ENCODE measurements at places on chromosomes 12 and 14.

GRCh38 chr14:69605738-69606137, 5.7 kb upstream of the SUSD6 start:
- peak; percentile 48 for DNase-seq

- DNase-seq: no peak
These were observed 29.5 kb upstream of the EVL start for GRCh38 chr14:100035700-100036099.

GRCh38 chr12:19739195-19739776, 300.0 kb downstream of the AEBP2 start:
- DNase-seq: no peak

DNA sequence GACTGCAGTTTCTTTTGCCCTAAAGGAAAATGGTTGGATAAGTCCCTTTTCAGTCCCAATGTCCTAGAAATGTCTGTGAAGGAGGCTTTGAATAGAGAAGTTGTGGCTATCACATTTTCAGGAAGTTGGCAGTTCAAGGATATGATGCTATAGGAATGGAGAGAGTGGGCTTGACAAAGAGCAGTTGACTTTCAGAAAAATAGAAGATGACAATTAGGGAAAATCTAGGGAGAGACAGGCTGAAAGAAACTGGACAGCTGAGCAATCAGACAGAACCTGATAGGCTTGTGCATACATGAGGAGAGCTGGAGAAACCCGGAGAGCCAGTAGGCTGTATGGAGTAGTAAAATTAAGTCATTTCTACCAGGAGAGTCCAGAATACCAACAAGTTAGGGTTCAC, 50.5 kb downstream of the LMNTD1 start:
- no peak for DNase-seq

DNA sequence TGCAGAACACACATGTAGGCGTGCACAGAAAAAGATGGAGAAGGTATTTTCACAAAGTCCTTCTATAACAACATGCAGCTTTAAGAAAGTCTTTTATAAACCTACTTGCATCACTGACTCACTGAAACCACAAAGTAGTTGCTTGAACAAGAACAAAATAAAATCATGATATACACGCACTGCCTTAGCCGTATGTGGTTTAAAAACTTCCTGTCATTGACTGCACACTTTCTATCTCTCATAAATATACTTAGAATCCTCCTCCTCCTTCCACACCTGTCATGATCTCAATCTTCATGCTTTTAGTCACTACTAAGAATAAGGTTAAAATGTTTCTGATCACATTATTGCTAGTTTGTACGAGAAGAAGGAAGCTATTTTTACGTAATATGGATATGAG, 31.8 kb upstream of the RAD51AP1 start:
- DNase-seq: no peak

DNA sequence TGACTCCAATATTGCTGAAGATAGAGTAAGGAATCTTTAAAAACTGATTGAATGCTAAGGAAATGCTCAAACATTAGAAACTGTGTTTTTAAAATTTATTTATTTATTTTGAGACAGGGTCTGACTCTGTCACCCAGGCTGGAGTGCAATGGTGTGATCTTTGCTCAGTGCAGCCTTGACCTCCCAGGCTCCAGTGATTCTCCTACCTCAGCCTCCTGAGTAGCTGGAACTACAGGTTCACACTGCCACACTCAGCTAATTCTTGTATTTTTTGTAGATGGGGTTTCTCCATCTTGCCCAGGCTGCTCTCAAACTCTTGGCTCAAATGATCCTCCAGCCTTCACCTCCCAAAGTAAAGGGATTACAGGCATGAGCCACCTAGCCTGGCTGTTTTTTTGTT, 3.3 kb upstream of the DCAF5 start:
- no peak for DNase-seq

- no peak for DNase-seq
These were observed 183.0 kb upstream of the FOXN3 start for GRCh38 chr14:89600029-89600428.

- DNase-seq: no peak
These were observed 622.9 kb downstream of the RPS29 start for GRCh38 chr14:48963231-48963790.

DNA sequence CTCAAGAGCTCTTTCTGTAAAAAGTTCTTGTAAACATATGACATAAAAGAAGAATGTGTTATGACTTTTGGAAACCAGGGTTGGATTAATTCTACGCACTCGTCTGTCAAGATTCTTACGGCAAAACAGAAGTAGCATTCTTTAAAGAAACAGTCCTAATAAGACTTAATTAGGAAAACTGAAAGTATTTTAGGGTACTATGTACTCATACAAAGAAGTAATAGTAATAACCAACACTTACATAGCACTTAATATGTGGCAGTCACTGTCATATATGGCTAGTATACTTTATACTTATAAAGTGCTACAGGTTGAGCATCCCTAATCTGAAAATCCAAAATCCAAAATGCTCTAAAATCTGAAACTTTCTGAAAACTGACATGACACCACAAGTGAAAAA, 72.9 kb upstream of the ST8SIA1 start:
- DNase-seq: no peak

DNA sequence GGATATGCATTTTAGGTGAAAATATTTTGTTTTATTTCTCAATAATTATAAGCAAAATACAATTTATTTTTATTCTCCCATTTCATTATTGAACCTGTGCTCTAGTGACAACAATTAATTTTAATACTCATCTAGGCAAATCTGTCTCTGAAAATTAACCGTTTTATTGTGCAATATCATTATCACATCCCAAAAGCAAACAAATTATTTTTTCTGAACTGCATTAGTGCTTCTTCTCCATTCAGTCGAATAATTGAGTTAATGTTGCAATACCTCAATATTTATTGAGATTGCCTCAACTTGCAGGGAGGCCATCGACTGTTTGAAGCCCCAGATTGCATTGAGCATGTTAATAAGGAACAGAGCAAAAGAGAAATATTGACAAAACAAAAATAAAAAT, 303.2 kb upstream of the LRFN5 start:
- DNase-seq: no peak

- DNase-seq: no peak
These were observed 34.4 kb upstream of the DYNC1H1 start for GRCh38 chr14:101929946-101930345.

DNA sequence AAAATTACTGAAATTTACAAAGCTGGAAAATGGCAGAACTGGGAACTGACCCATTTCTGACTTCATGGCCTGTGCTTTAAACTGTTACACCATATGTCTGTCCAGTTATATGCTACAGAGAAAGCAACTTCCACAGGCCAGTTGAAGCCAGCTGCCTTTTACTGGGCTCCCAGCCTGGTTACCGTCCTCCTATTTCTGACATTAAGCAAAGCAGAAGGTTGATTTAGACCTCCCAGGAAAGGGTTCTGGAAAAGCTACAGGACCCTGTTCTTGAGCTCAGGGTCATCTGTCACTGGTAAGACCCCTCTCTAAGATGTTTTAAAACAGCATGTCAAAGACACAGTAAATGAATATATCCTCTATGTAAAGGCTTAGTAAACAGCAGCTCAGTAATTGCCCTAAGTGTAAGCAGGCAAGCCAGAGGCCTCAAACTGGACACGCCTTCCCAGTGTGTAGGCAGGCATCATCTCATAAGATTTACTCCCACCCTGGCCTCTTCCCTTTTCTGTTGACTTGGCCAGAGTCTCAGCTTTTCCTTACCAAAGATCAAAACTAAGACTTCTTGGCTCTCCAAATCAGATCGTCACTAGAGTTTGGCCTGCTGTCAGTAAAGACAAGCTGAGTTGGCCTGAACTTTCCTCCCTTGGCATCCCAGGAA, 55.4 kb upstream of the RNU6-8 start:
- DNase-seq: no peak

DNA sequence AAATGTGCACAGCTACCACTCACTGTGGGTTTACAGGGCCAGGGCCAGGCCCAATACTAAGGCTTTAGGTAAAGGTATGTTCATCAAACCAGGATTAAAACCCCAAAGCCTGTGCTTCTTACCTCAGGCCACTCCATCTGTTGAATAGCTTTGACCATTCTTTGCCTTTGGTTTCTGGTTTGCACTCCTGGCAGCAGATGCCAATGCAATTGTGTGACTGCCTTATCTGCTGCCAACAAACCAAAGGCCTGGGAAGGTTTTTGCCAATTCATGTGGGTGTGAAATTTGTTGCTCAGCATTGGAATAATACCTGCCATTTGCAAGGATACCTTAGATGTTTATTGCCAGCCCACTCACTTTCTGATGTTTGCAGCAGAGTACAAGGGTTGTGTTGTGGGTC, 221.6 kb downstream of the C12orf75 start:
- DNase-seq: no peak

DNA sequence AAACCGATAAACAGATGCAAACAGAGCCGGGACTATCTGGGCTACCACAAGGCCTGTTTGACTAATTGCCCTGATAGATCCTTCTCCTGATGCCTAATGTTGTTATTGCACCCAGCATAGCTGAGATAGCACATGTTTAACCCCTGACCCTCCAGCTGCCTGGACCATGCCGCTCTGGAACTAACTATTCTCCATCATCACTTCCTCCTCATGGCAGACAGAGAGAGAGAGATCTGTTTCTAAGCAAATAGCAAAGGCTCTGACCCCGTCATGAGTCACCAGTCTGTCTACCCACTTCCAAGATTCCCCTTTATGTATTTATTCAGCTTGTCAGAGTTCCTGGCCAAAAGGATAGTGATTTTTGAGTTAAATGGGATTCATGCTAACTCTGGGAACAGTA, 58.2 kb upstream of the FLRT2 start:
- no peak for DNase-seq

DNA sequence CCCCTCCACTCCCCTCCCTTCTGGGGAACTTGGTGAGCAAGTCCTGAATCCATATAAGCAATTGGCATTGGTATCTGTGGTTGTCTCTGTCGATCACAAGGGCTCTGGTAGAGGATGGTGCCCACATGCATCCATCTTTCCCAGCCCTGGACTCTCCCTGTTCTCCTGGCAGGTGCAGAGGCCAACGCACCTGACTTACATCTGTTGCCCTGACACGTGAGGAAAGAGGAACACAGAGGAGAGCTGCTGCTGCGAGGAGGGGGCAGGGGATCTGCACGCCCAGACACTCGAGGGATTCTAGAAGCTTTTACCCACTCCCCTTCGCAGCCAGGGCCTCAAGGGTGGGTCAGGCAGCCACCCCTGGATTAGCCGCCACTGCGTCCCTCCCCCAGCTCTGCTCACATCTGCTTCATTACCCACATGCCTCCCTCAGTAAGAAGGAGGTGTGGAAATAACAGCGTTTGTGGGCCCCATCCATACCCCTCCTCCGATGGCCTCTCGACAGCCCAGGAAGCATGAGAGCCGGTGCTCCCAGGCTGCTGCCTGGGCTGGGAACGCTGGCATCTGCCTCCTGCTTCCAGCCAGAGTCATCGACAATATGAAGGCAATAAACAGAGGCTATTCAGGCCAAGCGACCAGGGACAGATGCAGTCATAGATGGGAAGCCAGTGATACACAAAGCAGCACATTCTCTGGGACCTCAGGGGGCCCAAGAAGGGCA, 56.5 kb downstream of the KDM2B start:
- DNase-seq: no peak

GRCh38 chr12:106223485-106224354, 24.1 kb downstream of the CKAP4 start:
- DNase-seq: peak; percentile 65

DNA sequence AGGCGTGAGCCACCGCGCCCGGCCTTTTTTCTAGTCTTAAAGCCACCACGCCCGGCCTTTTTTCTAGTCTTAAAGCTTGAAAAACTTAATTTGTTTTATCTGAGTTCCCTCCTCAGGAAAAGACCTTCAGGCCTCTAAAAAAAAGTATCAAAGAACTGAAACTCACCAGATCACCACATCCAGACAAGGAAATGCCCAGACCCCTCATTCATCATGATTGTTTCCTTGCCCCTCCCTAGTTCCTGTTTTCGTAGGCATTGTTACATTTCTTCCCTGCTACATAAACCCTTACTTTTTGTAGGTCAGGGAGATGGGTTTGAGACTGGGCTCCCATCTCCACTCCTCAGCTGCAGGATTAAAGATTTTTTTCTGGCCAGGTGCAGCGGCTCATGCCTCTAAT, 21.1 kb upstream of the VWF start:
- no peak for DNase-seq

- no peak for DNase-seq
These were observed 745 bp downstream of the CDCA4 start for GRCh38 chr14:105019861-105020814.

DNA sequence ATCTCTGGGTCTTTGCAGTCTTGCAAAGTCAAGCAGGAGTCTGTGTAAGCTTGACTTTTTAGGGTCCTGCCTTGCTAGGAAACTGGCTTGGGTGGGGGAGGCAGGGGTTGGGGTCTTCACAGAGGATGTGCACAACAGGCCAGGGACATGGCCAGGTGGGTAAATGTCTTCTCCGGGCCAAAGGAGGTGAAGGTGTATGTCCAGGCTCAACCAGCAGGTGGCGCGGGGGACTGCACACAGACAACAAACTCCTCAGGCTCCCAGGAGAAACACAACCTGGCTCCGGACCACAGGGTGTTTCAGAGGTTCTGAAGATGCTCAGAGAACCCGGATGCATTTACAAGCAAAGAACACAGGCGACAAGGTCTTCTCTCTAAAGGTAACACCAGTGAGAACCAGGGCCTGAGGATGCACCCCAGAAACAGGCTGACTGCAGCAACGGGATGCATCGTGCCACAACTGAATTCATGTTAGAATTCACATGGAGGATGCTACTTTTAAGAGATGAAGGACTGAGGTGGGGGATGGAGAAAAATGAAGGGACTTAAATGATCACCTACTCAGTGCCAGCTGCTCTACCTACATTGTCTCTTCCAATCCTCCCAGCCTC, 56.0 kb downstream of the PLEKHG3 start:
- peak; percentile 78 for DNase-seq

DNA sequence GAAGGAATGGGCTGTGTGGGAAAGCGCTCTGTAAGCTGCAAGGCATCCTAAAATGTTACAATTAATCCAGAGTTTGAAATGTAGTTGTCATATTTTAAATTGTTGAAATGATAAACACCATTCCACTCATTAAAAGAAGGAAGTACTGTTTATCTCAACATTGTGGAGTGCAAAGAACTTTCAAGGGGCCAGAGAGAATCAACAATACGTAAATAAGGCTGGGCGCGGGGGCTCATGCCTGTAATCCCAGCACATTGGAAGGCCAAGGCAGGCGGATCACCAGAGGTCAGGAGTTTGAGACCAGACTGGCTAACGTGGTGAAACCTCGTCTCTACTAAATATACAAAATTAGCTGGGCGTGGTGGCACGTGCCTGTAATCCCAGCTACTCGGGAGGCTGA, 24.5 kb downstream of the NR1H4 start:
- DNase-seq: no peak

GRCh38 chr14:98819867-98820206, 452.2 kb downstream of the BCL11B start:
- DNase-seq: no peak

GRCh38 chr14:57464008-57464730, 29.5 kb downstream of the CCDC198 start:
- no peak for DNase-seq

GRCh38 chr14:48584031-48584430, 908.6 kb upstream of the MDGA2 start:
- DNase-seq: no peak

All from left colon (tissue), 2 donors.